MM.1S (cell line): ENCODE measurements at places on chromosomes 2 and 18.

GRCh38 chr2:67952066-67952465 lies 110.7 kb downstream of the C1D start:
- peak; percentile 30 for DNase-seq
- no peaks in the 10 kb centered on the region for H3K27me3 ChIP-seq
- H3K36me3 ChIP-seq = no peaks in the 10 kb centered on the region
- no peak overlapping the region for H3K27ac ChIP-seq

DNA sequence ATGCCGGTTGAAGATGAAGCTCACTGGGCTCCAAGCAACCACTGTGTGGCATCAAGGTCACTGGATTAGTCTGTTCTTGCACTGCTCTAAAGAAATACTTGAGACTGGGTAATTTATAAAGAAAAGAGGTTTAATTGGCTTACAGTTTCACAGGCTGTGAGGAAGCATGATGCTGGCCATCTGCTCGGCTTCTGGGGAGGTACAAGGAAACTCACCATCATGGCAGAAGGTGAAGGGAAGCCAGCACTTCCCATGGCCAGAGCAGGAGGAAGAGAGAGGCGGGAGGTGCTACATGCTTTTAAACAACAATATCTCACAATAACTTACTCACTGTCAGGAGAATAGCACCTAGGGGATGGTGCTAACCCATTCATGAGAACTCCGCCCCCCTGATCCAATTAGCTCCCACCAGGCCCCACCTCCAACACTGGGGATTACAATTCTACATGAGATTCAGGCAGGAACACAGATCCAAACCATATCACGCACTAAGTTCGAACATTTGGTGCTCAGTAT lies 109.7 kb upstream of the MGAT5 start:
- DNase-seq = no peak
- no peaks in the 10 kb centered on the region for H3K36me3 ChIP-seq

DNA sequence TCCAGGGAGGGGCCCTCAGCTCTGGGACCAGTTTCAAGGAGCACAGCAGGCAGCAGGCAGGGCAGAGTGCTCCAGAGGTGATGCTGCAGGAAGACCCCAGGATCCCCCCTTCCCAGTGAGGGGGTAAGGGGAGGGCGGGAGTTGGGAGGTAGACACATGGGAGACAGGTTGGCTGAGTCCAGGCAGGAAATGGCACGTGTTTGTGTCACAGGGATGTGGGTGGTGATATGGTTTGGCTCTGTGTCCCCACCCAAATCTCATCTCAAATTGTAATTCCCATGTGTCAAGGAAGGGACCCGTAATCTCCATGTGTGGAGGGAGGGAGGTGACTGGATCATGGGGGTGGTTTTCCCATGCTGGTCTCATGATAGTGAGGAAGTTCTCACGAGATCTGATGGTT lies 25.2 kb upstream of the OTOS start:
- no peak overlapping the region for H3K4me3 ChIP-seq
- no peaks in the 10 kb centered on the region for H3K36me3 ChIP-seq
- no peak overlapping the region for H3K27ac ChIP-seq

GRCh38 chr2:68230241-68231060 lies 21.9 kb downstream of the PPP3R1 start:
- H3K27ac ChIP-seq = no peak overlapping the region
- H3K4me1 ChIP-seq = peaks cover 5% of the 10 kb centered on the region; the same call in 1 of the 2 replicates

DNA sequence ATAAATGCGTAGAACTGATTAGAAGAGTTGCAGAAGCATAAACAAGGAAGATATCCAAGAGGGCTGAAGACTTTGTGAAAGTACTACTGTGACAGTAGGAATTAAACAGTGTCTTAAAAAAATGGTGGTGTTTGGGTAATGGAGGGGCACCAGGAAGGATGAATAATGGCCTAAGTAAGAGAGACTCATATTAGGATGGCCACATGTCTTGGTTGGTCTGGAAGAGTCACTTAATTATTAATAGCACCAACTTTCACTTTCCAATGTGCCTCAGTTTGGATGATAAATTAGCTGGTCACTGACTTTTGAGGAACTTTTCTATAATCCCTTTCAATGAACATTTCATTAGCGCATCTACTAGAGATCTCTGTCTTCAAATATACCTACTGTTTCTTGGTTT lies 372.2 kb downstream of the NYAP2 start:
- H3K27ac ChIP-seq = no peak overlapping the region
- DNase-seq = peak; percentile 31
- no peaks in the 10 kb centered on the region for H3K27me3 ChIP-seq
- no peaks in the 10 kb centered on the region for H3K36me3 ChIP-seq
- no peak overlapping the region for H3K4me3 ChIP-seq

DNA sequence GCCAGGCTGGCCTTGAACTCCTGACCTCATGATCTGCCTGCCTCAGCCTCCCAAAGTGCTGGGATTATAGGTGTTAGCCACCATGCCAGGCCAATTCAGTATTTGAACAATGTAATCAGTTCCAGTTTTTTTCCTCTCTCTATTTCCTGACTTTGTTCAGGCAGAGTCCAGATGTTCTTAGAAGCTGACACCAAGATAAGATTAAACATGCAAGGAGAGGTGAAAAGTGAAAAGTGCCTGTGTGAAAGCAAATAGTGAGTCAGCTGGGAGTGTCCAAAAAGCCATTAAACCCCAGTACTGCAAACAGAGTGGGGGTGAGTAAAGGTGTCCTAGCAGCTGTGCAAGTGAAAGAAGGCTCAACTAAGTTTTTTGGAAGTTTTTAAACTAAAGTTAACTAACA lies 231.5 kb downstream of the PTH2R start:
- no peak overlapping the region for H3K4me3 ChIP-seq
- no peak overlapping the region for H3K27ac ChIP-seq
- peak; percentile 11 for DNase-seq
- no peaks in the 10 kb centered on the region for H3K4me1 ChIP-seq
- no peaks in the 10 kb centered on the region for H3K27me3 ChIP-seq
- no peaks in the 10 kb centered on the region for H3K36me3 ChIP-seq
